Stimulated activated CD8-positive, alpha-beta memory T cell treated with anti-CD3 and anti-CD28 coated beads, Interleukin-4, amount 100 ng/mL, for 1 hour (primary cell): ENCODE measurements at places on chromosomes 13 and 19.

DNA sequence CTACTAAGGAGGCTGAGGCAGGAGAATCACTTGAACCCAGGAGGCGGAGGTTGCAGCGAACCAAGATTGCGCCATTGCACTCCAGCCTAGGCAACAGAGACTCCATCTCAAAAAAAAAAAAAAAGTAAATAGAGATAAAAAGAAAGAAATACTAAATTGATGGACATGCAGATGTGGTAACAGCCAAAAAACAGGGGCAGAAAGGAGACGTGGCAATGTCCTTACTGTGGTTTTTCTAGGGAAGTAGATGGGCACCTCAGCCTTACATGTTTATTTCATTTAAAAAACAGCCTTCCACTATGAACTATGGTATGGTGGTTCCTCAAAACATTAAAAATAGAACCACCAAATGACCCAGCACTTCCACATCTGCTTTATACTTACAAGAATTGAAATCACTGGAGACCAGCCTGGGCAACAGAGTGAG, 6.5 kb upstream of the EIF3G start:
- no peak for DNase-seq

DNA sequence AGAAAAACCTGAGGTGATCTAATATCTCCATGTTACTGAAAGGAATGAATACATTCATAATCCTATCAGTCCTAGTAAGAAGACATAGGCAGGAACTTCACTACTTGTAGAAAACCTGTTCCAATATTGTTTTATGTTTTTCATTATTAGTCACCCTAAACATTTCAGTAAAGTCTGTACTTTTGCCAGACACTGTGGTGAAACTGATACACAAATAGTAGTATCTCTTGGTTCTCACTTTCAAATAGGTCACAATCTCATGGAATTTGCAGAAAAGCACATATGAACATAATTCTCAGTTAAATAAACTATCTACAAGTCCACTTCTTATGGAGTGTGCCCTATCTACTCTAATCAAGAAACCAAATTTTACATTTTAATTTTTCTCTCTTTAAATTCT, 88.3 kb upstream of the PCDH9 start:
- DNase-seq: no peak

DNA sequence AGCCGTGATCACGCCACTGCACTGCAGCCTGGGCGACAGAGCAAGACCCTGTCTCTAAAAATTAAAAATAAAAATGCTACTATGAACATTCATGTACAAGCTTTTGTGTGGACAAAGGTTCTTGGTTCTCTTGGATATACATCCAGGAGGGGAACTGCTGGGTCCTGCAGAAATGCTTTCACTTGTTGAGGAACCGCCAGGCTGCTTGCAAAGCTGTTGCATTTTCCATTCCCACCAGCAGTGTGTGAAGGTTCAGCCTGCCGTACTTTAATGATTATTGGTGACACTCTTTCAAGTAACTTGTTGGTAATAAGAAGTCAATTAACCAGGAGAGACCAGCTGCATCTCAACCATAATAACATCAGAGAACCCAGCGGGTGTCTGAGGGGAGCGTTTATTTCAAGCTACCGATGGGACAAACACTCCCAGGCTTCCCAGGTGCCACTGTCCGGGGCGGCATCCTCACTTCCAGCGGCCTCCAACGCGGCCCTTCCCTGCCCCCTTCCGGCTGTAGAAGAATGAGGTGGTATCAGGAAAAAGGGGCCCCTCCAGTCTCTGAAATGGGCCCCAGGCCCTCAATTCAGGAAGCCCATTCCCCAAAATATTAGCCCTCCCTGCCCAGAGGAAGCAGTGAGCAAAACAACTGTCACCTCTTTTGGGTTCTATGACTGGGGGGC, 15.2 kb upstream of the PPP1R12C start:
- no peak for DNase-seq

- DNase-seq: no peak
Measured at GRCh38 chr13:51550151-51550550, 34.1 kb upstream of the WDFY2 start.

- DNase-seq: no peak
Measured at GRCh38 chr13:31629085-31629780, 110.1 kb upstream of the RXFP2 start.

- DNase-seq: no peak
Measured at GRCh38 chr13:40668335-40668734, 1.9 kb upstream of the FOXO1 start.
